ENCODE measurements at places on chromosomes 2 and 18. TPM values are rescaled to one million over a fixed set of nuclear protein-coding genes. Genes with fewer than 3 reads are reported as not detected.

GRCh38 chr2:172323861-172324597 lies 103.4 kb upstream of the ITGA6 start:
- H3K27ac ChIP-seq: no peak overlapping the region
- no peak for DNase-seq
- no peaks in the 10 kb centered on the region for H3K27me3 ChIP-seq
- H3K4me1 ChIP-seq: no peaks in the 10 kb centered on the region
- no peak overlapping the region for H3K4me3 ChIP-seq

GRCh38 chr2:143084462-143084861 lies 44.8 kb upstream of the ARHGAP15 start:
- no peaks in the 10 kb centered on the region for H3K4me1 ChIP-seq
- H3K27me3 ChIP-seq: no peaks in the 10 kb centered on the region
- H3K36me3 ChIP-seq: no peaks in the 10 kb centered on the region
- no peak for DNase-seq

- peak overlapping the region; percentile 99 for H3K27ac ChIP-seq
- peak overlapping the region; percentile 73 for H3K4me3 ChIP-seq
- no peaks in the 10 kb centered on the region for H3K36me3 ChIP-seq
- no peaks in the 10 kb centered on the region for H3K27me3 ChIP-seq
- peaks cover 6% of the 10 kb centered on the region for H3K4me1 ChIP-seq
- DNase-seq: peak; percentile 66
Measured at GRCh38 chr18:3447068-3447894, 2.7 kb upstream of the TGIF1 start.

DNA sequence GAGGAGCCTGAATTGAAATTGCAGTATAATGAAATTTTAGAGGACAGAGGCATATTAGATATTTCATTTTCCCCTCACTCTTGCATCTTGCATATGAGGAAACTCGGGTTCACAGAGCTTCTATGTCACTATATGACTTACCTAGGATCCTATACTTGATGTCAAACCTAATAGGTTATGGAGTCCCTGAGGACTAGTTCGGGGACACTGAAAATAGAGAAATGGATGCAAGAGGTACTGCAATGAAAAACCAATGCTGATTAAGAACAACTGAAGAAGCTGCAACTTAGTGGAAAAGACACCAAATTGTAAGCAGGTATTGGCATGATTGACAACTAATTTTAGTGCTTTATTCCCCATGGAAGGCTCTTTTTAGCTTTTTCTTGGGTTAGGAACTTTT lies 210.1 kb downstream of the IKZF2 start:
- H3K27ac ChIP-seq: no peak overlapping the region
- DNase-seq: no peak
- no peaks in the 10 kb centered on the region for H3K27me3 ChIP-seq
- H3K4me3 ChIP-seq: no peak overlapping the region

DNA sequence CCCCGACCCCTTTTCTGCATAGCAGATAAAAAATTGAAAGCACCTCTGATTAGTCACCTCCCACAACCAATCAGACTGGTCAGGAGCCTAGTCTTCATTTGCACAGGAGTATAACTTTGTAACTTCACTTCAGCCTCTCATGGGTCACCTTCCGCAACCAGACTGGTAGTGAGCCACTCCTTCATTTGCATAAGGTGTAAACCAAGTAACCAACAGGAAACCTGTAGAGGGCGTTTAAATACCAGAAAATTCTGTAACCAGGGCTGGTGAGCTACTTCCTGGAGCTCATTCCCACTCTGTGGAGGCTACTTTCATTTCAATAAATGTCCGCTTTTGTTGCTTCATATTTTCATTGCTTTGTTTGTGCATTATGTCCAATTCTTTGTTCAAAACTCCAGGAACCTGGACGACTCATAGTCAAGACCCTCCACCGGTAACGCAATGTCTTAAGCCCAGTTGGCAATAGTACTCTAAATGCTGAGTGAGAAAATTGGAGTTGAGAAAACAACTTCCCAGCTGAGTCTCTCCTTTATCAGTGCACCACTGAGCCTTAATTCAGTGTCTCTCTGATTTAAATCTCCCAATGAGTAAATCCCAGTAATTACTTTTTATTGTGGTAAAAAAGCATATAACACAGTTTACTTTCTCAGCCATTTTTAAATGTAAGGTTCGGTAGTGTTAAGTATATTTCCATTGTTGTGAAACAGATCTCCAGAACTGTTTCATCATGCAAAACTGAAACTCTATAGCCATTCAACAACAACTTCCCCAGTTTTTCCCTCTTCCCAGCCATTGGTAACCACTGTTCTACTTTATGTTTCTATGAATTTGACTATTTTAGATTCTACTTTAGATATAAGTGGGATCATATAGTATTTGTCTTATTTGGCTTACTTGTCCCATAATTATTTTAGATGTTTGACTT lies 392.7 kb upstream of the SLC8A1 start:
- H3K36me3 ChIP-seq: no peaks in the 10 kb centered on the region
- no peak overlapping the region for H3K27ac ChIP-seq
- no peak overlapping the region for H3K4me3 ChIP-seq
- DNase-seq: no peak
- no peaks in the 10 kb centered on the region for H3K27me3 ChIP-seq
- no peaks in the 10 kb centered on the region for H3K4me1 ChIP-seq

GRCh38 chr2:240595381-240596079 lies 9.0 kb downstream of the CAPN10 start:
- no peaks in the 10 kb centered on the region for H3K36me3 ChIP-seq
- H3K27ac ChIP-seq: no peak overlapping the region
- H3K27me3 ChIP-seq: no peaks in the 10 kb centered on the region
- no peak overlapping the region for H3K4me3 ChIP-seq

GRCh38 chr2:222499226-222499625 lies 74.9 kb downstream of the SGPP2 start:
- H3K4me3 ChIP-seq: no peak overlapping the region
- no peaks in the 10 kb centered on the region for H3K36me3 ChIP-seq
- H3K27ac ChIP-seq: no peak overlapping the region
- DNase-seq: no peak

- H3K4me1 ChIP-seq: no peaks in the 10 kb centered on the region
- H3K27ac ChIP-seq: no peak overlapping the region
- H3K27me3 ChIP-seq: no peaks in the 10 kb centered on the region
- no peak overlapping the region for H3K4me3 ChIP-seq
- no peak for DNase-seq
Measured at GRCh38 chr2:96747061-96747617, 7.3 kb upstream of the LMAN2L start.

DNA sequence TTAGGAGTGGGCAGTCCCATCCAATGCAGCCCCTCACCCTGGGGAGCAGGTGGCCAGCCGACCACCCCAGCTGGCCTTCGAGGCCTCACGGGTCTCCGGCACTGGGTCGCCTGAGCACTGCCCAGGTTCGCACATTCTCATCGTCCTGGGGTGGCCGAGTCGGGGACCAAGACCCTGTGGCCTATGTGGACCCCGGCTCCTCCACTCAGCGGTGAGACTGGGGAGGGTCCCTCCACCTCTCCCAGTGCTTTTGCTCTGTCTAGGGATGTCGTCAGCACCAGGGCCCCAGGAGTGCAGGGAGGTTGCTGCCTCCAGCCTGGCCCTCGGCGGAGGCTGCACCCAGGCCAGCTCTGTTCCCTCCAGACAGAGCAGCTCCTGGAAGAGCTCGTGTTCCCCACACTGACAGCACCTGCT lies 89.6 kb downstream of the TPO start:
- H3K36me3 ChIP-seq: no peaks in the 10 kb centered on the region
- H3K4me1 ChIP-seq: no peaks in the 10 kb centered on the region
- DNase-seq: no peak
- no peak overlapping the region for H3K27ac ChIP-seq

DNA sequence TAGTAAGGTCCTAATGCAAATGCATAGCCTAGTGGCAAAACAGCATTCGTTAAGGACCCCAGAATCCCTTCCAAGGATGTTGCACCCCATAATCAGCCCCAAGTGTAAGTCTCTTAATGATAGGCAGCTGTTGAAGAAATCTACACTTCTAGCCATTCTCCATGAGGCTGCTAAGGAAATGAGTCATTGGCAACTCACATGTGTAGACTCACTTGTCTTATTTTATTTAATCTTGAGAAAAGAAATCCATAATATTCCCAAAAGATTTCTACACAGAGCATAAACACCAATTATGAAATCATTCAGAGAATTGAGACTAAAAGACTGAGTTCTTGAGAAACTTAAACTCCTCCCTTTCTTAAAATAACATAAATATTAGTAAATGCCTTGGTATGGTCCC lies 52.4 kb downstream of the AKAIN1 start:
- H3K4me1 ChIP-seq: no peaks in the 10 kb centered on the region
- H3K27me3 ChIP-seq: no peaks in the 10 kb centered on the region
- H3K27ac ChIP-seq: no peak overlapping the region
- H3K36me3 ChIP-seq: no peaks in the 10 kb centered on the region
- no peak overlapping the region for H3K4me3 ChIP-seq

DNA sequence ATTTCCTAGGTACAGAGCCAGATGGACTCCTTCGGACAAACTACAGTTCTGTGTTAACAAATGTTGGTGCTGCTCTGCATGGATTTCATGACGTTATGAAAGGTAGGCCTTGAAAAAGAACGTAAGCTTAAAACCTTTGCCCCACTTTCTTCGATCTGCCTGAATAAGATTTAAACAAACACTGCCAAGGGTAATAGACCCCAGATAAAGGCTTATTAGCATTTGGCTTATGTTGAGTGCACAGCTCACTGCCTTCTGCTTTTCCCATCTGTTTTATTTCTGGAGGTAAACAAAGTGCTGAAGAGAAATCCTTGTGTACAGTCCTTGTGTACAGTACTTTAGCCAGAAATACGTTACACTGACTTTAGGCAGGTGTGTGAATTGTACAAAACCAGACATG lies 50.0 kb upstream of the STON1 start:
- peaks cover 4% of the 10 kb centered on the region for H3K36me3 ChIP-seq
- peak overlapping the region; percentile 56 for H3K27ac ChIP-seq
- H3K4me1 ChIP-seq: no peaks in the 10 kb centered on the region

GRCh38 chr2:152479282-152479681 lies 144.3 kb downstream of the FMNL2 start:
- H3K27me3 ChIP-seq: no peaks in the 10 kb centered on the region
- H3K36me3 ChIP-seq: no peaks in the 10 kb centered on the region
- H3K4me3 ChIP-seq: no peak overlapping the region
- peaks cover 4% of the 10 kb centered on the region for H3K4me1 ChIP-seq

GRCh38 chr2:126776692-126777619 lies 121.0 kb downstream of the GYPC start:
- H3K4me1 ChIP-seq: no peaks in the 10 kb centered on the region
- DNase-seq: peak; percentile 86
- no peaks in the 10 kb centered on the region for H3K27me3 ChIP-seq
- H3K27ac ChIP-seq: peak overlapping the region; percentile 57
- H3K36me3 ChIP-seq: no peaks in the 10 kb centered on the region

- DNase-seq: no peak
- no peaks in the 10 kb centered on the region for H3K27me3 ChIP-seq
- H3K4me3 ChIP-seq: no peak overlapping the region
- no peaks in the 10 kb centered on the region for H3K4me1 ChIP-seq
Measured at GRCh38 chr2:226216575-226216974, 583.0 kb downstream of the IRS1 start.

GRCh38 chr2:144004742-144005141 lies 515.2 kb downstream of the ZEB2 start:
- no peak overlapping the region for H3K27ac ChIP-seq
- H3K36me3 ChIP-seq: no peaks in the 10 kb centered on the region
- H3K4me3 ChIP-seq: no peak overlapping the region
- DNase-seq: no peak

GRCh38 chr2:46945671-46946070 lies 30.1 kb upstream of the MCFD2 start:
- no peaks in the 10 kb centered on the region for H3K4me1 ChIP-seq
- no peak overlapping the region for H3K27ac ChIP-seq
- no peaks in the 10 kb centered on the region for H3K36me3 ChIP-seq
- no peak overlapping the region for H3K4me3 ChIP-seq
- no peak for DNase-seq
- H3K27me3 ChIP-seq: no peaks in the 10 kb centered on the region

GRCh38 chr2:195343942-195344530 lies 313.0 kb upstream of the SLC39A10 start:
- H3K4me3 ChIP-seq: no peak overlapping the region
- DNase-seq: no peak
- no peaks in the 10 kb centered on the region for H3K27me3 ChIP-seq
- H3K36me3 ChIP-seq: no peaks in the 10 kb centered on the region

- H3K27me3 ChIP-seq: no peaks in the 10 kb centered on the region
- H3K4me1 ChIP-seq: no peaks in the 10 kb centered on the region
- no peak overlapping the region for H3K4me3 ChIP-seq
- no peak overlapping the region for H3K27ac ChIP-seq
Measured at GRCh38 chr2:210440206-210440605, 36.4 kb downstream of the LANCL1 start.

DNA sequence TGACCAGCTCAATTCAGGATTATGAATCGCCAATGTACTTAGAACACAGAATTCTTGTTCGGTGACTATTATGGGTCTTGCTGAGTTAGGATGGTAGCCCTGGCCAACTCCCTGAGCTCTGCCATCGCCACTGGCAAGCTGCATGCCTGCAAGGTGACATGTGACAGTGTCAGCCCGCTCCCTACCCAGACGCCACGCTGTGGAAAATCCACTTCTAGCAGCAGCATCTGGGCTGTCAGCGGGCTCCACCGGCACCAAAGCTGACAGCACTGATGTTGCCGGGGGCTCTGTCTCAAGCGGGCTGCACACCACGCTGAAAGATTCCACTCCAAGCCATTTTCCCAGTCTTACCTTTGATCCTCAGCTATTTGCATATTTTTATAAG lies 100.7 kb downstream of the MYT1L start:
- no peaks in the 10 kb centered on the region for H3K4me1 ChIP-seq
- H3K27ac ChIP-seq: no peak overlapping the region
- DNase-seq: no peak
- H3K27me3 ChIP-seq: no peaks in the 10 kb centered on the region
- H3K36me3 ChIP-seq: no peaks in the 10 kb centered on the region
- no peak overlapping the region for H3K4me3 ChIP-seq

DNA sequence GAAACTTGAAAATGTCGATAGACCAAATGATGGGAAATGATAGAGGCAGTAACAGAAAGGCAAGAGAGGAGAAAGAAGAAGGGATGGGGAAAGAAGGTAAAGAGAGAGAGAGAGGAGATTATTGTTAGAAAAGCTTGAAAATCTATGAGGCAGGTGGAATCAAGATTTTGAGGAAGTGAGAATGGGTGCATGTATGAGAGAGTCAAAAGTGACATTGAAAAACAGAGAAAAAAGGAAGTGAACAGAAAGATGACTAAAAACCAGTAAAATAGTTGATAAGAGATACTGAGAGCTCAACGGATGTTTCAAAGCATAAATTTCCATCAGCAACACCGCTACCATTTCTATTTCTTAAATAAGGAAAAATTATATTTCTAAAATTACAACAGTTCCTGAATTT lies 327.4 kb upstream of the CWC22 start:
- no peak for DNase-seq
- no peak overlapping the region for H3K4me3 ChIP-seq
- H3K27ac ChIP-seq: no peak overlapping the region
- no peaks in the 10 kb centered on the region for H3K27me3 ChIP-seq
- no peaks in the 10 kb centered on the region for H3K36me3 ChIP-seq

GRCh38 chr18:21049306-21049705 lies 62.3 kb downstream of the ROCK1 start:
- no peaks in the 10 kb centered on the region for H3K36me3 ChIP-seq
- no peak for DNase-seq
- H3K27ac ChIP-seq: no peak overlapping the region
- no peaks in the 10 kb centered on the region for H3K27me3 ChIP-seq
- no peak overlapping the region for H3K4me3 ChIP-seq

MC5R gene
- total RNA-seq: not detected

AQP12B gene
- total RNA-seq: not detected

COL5A2 gene
- 8.9 TPM for total RNA-seq

GAD1 gene
- not detected for total RNA-seq

GPR55 gene
- total RNA-seq: 0.07 TPM

CDH7 gene
- total RNA-seq: not detected

CACNB4 gene
- 0.06 TPM for total RNA-seq

FER1L5 gene
- total RNA-seq: not detected

HOXD13 gene
- total RNA-seq: not detected

HOXD4 gene
- not detected for total RNA-seq

C2orf78 gene
- total RNA-seq: not detected

MAIP1 gene
- 29.8 TPM for total RNA-seq

AFF3 gene
- 6.6 TPM for total RNA-seq
